ENCODE measurements at places on chromosomes 5 and 9.

DNA sequence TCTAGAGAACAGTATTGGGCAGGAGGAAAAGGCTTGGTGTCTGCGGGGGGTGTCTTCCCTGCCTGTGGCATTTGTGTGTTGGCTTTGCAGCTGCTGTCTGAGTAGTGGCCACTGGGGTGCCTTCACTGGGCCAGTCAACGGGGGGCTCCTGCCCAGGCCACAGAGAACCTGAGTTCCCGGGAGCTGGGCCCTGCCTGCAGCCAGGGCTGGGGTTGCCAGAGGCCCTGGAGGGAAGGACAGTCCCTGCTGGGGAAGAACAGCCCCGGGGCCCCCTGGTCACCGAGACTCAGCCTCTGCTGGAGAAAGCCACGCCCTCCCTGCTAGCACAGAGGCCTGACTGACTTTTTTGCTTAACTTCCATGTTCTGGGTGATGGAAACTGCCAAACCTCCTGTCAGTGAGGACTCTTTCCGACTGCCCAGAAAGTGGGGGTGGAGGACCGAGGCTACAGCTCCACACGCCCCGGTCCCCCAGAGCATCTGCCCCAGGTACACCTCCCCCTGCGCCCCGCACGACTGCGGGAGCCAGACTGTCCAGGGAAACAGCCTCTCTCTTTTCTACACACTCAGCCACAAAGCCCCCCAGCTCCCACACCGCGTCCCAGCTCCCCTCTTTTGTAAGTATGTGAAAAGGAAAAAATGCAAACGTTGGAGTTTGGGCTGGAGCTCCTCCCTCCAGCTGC, 133.4 kb downstream of the DAB2IP start:
- H3K27ac ChIP-seq: no peak overlapping the region
- no peaks in the 10 kb centered on the region for H3K27me3 ChIP-seq
- no peak overlapping the region for H3K4me3 ChIP-seq
- peaks cover 3% of the 10 kb centered on the region for H3K36me3 ChIP-seq

GRCh38 chr9:133943781-133944745, 48.1 kb downstream of the VAV2 start:
- no peak for DNase-seq
- no peak overlapping the region for H3K27ac ChIP-seq
- H3K4me3 ChIP-seq: no peak overlapping the region
- H3K4me1 ChIP-seq: no peaks in the 10 kb centered on the region
- no peaks in the 10 kb centered on the region for H3K27me3 ChIP-seq
- peaks cover 2% of the 10 kb centered on the region for H3K36me3 ChIP-seq

GRCh38 chr9:113446323-113446740, 17.2 kb upstream of the RGS3 start:
- no peak overlapping the region for H3K4me3 ChIP-seq
- H3K36me3 ChIP-seq: no peaks in the 10 kb centered on the region
- no peaks in the 10 kb centered on the region for H3K4me1 ChIP-seq
- DNase-seq: peak; percentile 77
- no peaks in the 10 kb centered on the region for H3K27me3 ChIP-seq

- DNase-seq: no peak
- H3K27ac ChIP-seq: no peak overlapping the region
- H3K27me3 ChIP-seq: no peaks in the 10 kb centered on the region
Observed at GRCh38 chr9:79929285-79929684, 357.5 kb downstream of the TLE4 start.

GRCh38 chr5:143359869-143360268, 43.6 kb downstream of the NR3C1 start:
- H3K27me3 ChIP-seq: no peaks in the 10 kb centered on the region
- DNase-seq: peak; percentile 45
- H3K36me3 ChIP-seq: peaks cover 4% of the 10 kb centered on the region
- peaks cover 14% of the 10 kb centered on the region for H3K4me1 ChIP-seq
- no peak overlapping the region for H3K4me3 ChIP-seq
- H3K27ac ChIP-seq: no peak overlapping the region

- DNase-seq: no peak
- H3K36me3 ChIP-seq: no peaks in the 10 kb centered on the region
- peaks cover 6% of the 10 kb centered on the region for H3K4me1 ChIP-seq
- no peak overlapping the region for H3K27ac ChIP-seq
- H3K27me3 ChIP-seq: no peaks in the 10 kb centered on the region
Observed at GRCh38 chr5:126009566-126009965, 413.6 kb upstream of the GRAMD2B start.

DNA sequence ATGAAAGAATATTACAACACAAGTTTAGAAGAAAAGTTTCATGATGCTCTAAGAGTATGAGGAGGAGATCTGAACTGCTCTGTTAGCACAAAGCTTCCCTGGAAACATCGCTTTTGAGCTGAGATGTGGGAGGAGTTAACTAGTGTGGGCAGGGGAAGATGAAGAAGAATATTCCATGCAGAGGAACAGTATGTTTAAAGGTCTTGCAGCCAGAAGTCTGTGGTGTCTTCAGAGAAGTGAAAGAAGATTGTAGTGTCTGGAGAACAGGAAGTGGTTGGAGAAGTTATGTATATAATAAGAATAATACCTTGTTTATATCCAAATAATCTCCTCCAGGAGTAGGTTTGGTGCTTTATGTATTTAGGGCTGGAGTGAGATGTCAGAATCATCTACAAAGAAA, 406.7 kb downstream of the MAN2A1 start:
- DNase-seq: no peak
- H3K4me1 ChIP-seq: no peaks in the 10 kb centered on the region
- H3K4me3 ChIP-seq: no peak overlapping the region
- no peaks in the 10 kb centered on the region for H3K27me3 ChIP-seq
- H3K27ac ChIP-seq: no peak overlapping the region

GRCh38 chr5:109080896-109081295, 328.9 kb downstream of the PJA2 start:
- no peak overlapping the region for H3K27ac ChIP-seq
- no peaks in the 10 kb centered on the region for H3K27me3 ChIP-seq

- H3K27me3 ChIP-seq: no peaks in the 10 kb centered on the region
- H3K4me1 ChIP-seq: no peaks in the 10 kb centered on the region
- H3K36me3 ChIP-seq: no peaks in the 10 kb centered on the region
- no peak for DNase-seq
- H3K27ac ChIP-seq: peak overlapping the region; percentile 95
Observed at GRCh38 chr9:132943651-132944293, 644 bp downstream of the TSC1 start.

All from lung (tissue), 17 donors.